ENCODE measurements at places on chromosomes 2 and 18.

DNA sequence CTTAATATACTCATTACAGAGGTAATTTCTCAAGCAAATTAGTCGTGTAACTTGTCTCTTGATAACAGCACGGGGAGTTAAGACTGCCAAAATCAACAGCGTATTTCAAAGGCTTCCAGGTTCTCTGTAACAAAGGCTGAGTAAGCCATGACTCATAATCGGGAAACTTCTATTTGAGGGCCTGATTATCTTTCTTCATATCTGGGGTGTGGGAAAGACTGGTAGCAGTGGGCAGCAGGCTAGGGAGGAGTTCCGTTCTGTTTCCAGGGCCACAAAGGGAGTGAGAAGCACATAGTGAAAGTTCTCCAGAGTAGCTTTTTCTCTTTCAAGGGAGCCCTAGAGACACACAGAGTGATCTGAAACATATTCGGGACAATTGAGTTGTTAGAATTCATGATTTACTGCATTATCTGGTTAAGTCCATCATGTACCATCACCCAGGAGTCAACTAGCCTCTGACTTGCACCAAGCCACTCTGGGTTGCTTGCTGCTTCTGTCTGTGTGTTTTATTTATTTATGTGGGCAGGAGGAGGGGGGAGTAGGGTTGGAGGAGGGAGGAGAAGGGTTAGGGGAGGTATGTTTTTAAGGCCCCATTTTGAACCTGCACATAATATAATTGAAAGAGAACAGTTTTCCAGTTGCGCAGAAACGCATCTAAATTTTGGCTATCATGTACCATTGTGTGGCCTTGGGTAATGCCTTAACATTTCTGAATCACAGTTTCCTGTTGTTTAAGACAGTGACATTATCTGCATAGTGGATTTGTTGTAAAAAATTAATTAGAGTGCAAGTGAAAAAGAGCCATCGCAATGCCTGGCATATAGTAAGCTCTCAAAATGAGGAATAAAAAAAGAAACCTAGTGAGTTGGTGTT lies 80.5 kb upstream of the ITPRID2 start:
- DNase-seq, result peak; percentile 63

DNA sequence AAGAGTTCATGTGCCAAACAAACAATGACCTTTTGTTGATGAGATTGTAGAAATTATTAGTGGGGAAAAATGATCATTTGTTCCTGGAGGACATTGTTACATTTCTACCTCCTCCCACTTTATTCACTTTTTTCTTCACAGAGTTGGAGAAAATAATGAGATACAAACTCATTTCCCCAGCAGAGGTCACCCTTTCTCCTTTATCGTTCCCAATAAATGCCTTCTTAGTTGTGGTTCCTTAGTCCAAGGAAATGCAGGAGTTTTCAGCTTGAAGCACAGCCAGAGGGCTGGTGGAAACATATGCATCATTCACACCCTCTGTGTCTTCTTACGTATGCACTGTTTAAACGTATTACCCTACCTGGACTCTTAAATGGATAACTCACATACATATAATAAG lies 108.8 kb downstream of the SLC4A3 start:
- peak; percentile 37 for DNase-seq

GRCh38 chr18:74286106-74286855 lies 5.5 kb downstream of the CYB5A start:
- no peak for DNase-seq

DNA sequence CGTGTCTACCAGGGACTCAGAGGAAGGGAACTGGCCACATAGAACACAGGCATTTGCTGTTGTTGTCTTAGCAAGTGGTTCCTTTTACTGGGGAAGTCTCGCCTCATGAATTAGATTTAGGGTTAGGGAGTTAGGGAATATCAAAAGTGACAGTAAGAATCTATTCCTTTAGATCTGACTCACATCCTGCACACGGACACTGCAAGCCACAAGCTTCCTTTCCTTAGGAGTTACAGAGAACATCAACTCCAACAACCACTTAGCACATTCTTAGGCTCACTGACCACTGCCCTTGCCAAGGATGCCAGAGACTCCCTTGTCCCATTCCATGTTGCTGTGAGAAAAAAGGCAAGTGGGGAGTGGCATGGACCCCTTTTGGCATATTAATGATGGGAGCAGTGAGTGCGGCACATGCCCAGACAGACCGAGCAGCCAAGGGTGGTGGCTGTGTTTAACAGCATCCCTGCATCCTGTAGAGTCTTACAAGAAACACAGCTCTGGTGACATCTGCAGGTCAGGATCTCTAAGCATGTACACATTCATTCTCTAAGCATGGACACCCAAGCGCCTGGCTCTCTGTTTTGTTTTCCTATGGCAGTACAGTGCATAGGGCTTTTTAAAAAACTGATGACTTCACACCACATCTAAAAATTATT lies 745.6 kb upstream of the RAB6C start:
- DNase-seq, result no peak

DNA sequence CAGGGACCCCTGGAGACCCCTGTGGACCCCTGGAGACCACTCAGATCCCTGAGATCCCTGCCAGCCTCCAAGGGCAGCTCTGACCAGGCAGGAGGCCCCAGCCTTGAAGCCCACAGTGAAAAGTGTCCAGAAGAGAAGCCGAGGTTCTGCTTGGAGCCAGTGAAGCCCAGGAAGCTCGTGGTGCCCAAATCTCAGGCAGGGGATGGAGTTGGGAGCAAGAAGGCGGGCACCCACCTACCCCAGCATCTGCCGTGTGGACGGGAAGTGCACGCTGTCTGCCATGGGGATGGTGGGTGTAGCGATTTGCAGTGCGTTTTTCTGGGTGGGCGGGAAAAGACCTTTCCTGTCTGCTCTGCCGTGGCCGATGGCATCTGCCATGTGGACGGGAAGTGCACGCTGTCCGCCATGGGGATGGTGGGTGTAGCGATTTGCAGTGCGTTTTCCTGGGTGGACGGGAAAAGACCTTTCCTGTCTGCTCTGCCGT lies 120.6 kb upstream of the CTDP1 start:
- no peak for DNase-seq

- no peak for DNase-seq
These were observed 711 bp downstream of the DOK6 start for GRCh38 chr18:69401226-69401971.

GRCh38 chr2:200364620-200365019 lies 58.1 kb downstream of the SPATS2L start:
- no peak for DNase-seq

DNA sequence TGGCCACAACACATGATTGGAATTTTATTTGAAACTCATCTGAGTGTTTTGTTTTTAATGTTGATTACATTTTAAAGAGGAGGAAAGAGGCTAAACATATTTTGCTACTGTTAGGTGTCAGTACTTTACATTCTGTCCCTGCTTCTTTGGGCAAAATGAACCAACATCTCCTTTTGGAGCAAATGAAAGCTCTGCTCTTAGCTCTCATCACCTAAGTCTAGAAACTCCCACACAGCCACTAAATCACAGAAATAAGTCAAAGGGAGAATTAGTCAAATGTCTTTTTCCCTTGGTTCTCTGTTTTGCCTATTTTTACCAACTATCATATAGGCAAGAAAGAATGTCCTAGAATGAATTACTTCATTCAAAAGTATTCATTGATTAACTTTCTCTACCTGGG lies 666.8 kb downstream of the RNF144A start:
- DNase-seq, result no peak

- no peak for DNase-seq
These were observed 194.7 kb downstream of the BABAM2 start for GRCh38 chr2:28085201-28085600.

DNA sequence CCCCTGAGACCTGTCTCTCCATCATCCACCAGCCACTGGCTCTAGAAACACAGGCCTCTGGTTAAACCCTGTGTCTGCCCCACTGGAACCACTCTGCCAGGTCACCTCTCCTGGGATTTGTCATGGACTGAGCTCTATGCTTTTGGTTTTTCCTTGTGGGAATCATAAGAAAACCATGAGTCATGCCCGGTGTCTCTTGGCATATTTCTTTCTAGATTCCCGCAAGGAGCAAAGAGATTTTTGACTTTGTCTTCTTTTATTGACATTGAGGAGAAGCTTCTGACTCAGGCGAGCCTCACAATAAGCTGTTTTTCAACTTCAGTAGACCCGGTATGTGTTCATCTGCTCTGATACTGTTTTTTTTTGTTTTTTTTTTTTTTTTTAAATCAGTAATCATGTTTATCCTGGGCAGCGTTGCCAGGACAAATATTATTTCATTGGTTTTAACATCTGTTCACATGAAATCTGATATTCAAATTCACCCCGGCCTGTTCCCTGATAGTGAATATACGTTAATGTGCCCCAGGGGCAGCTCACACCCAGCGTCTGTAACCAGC lies 207.1 kb downstream of the ACKR3 start:
- peak; percentile 89 for DNase-seq

- DNase-seq, result no peak
These were observed 80.5 kb downstream of the LYPD6 start for GRCh38 chr2:149410701-149411484.

- no peak for DNase-seq
These were observed 51.6 kb upstream of the ZNF532 start for GRCh38 chr18:58813105-58813504.

- DNase-seq, result no peak
These were observed 81.7 kb upstream of the STK17B start for GRCh38 chr2:196253116-196253480.

DNA sequence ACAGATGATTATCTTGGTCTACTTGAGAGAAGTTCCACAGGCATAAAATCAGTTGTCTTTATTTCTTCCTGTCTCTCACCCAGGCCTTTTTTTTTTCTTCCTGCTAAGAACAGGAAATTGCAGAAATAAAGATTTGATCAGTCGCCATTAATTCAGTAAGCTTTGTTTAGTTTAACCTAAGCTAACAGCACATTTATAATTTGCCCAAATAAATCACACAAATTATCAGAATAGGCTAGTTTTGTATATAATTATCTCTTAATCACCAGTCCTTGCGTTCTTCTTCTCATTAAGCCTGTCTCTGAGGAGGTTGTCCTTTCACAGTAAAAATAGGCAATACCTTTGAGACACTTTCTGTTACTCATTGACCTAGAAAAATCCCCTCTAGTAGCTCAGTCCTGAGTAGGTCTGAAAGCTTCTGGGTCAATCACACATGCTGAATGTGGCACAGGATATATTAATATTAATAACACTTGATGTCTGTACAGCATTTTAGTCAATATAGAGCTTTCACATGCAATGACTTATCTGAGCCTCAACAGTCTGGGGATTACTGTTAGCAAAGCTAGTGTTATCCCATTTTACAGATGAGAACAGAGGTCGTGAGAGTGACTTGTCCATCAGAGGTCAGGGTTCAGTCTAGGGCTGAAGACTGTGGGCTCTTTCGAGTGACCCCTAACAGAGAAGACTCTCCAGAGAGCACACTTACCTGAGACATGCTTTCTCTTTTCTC lies 11.2 kb upstream of the STK17B start:
- DNase-seq, result no peak

Data from smooth muscle cell of the brain vasculature (primary cell).